Stimulated activated CD4-positive, alpha-beta T cell treated with anti-CD3 and anti-CD28 coated beads, Interleukin-15, amount 100 ng/mL, for 1 hour (primary cell): ENCODE measurements at places on chromosomes 16 and 17.

GRCh38 chr16:10321407-10322387 is 64.2 kb upstream of the ATF7IP2 start:
- DNase-seq: no peak

DNA sequence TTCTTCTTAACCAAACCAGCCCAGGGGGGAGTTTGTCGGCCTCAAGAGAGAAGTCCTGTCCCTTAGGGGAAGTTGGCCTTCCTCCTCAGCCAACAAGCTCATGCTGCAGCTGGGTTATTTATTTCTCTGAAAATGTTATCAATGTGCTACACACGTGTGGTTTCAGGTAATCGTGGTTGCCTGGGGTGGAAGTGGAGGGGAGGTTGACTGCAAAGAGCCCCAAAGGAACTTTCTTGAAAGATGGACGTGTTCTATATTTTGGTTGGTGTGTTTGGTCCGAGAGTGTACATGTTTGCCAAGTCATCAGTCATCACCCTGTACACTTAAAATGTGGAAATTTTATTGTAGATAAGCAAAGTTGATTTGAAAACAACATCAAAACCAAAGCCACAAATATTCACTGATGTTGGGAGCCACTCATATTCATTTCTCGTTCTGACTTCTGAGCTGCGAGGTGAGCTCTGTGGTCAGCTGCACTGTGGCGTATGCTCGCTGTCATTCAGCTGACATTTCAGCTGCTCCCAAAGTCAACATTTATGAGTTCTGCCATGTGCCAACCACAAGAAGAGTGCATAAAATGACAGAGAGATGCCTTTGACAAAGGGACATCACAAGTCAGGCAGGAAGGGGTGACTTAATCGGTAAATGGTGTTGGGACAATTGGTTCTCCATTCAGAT is 26.5 kb upstream of the ADGRG1 start:
- DNase-seq: no peak

DNA sequence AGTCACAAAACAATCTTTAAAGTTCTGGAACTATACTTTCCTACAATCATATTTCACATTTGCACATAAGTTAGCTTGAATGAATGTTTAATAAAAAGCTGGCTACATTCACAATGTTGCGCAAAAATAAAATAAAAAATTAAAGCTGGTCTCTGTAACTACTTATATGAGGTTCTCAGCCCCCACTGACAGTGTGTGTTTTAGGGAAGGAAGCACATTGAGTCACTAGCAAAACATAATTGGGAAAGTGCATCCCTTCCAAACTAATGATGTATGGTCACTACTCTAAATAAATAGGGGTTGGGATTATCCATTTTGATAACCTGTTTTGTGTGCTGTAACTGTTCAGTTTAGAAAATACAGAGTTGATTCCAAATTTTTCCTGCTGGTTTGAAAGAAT is 251.9 kb downstream of the IRX3 start:
- no peak for DNase-seq

GRCh38 chr16:49747654-49748053 is 108.3 kb downstream of the ZNF423 start:
- DNase-seq: no peak

GRCh38 chr17:16304830-16305229 is 48.4 kb downstream of the CENPV start:
- no peak for DNase-seq

GRCh38 chr16:49597796-49598195 is 224.2 kb downstream of the C16orf78 start:
- DNase-seq: no peak

GRCh38 chr17:75289832-75290337 is 652 bp upstream of the SLC25A19 start:
- peak; percentile 23 for DNase-seq

DNA sequence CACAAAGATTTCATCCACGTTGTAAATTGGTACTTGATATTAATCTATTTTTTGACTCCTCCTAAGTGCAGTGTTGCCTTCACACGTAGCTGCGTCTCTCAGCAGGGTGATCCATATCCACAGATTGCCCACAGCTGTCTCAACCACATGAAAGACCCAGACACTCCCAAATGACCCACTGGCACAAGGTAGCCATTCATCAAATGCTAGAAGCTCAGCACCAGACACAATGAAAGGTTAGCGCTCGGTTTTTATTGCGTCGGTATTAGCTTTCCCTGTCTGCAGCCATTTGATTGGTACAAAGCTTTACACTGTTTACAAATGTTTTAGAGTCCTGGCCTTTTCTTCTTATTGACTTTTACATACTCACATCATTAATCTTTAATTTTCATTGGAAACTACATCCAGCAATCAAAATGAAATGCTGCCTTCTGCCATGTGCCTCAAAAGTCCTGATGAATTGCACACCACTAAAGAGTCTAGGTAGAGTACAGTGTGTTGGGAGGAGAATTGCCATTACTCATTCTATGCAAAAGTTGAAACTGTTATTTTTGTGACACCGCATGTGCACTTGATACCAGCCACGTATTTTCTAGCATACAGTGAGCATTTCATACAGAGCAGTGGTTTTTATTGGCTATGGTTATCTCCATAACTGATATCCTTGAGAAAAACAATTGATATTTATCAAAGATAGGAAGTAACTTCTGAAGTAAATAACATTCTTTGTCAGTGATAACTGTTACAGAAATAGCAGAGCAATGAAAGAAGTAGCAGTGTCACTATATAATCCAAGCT is 127.3 kb upstream of the NUDT7 start:
- DNase-seq: no peak

- DNase-seq: no peak
Observed at GRCh38 chr17:76530095-76530723, 7.3 kb downstream of the CYGB start.

DNA sequence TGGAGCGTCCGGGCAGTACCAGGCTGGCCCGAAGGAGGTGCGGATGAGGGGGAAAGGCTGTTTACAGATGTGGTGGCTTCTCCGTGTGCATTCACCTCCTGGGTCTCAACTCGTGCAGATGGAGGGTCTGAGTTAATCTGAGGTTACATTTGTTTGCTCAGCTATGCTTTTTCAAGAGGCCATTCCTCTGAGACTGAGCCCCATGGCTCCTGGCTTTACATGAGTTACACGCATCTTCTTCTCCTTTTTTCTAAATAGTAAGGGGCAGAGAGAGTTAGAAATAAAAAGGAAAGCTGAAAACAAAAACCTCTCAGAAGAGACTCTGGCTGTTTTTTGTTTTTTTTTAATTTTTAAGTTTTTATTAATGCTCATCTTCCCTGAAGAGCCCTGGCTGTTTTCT is 29.0 kb downstream of the IRF8 start:
- no peak for DNase-seq

DNA sequence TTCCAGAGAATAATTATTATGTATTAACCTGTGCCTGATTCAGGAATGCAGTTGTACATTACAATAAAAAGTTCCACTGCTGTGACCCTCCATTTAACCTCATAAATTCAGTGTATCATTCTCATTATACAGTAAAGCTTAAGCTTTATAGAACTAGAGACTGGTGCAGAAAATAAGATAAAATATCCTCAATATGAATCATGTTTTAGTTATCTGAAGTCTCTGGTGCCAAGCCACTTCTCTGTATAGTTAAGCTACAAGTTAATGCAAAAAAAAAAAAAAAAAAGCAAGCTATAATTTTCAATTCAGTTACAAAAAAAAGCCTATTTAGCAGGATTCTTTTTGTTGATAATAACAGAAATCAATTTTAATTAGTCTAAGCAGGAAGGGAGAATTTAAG is 22.4 kb upstream of the SMIM36 start:
- no peak for DNase-seq

DNA sequence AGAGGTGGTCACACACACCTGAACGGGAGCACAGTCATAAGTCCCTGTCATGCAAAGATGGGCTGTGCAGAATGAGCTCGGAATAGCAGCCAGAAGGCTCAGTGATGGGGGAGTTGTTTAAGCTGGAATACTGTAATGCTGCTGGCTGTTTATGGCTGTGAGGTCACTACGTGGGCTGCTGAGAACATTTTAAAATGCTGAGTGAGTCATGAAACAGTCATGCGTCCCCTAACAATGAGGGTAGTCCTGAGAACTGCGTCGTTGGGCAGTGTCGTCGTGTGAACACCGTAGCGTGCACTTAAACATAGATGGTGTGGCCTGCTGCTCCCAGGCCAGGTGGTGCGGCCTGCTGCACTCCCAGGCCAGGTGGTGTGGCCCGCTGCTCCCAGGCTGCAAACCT is 39.7 kb downstream of the TBCD start:
- DNase-seq: no peak

DNA sequence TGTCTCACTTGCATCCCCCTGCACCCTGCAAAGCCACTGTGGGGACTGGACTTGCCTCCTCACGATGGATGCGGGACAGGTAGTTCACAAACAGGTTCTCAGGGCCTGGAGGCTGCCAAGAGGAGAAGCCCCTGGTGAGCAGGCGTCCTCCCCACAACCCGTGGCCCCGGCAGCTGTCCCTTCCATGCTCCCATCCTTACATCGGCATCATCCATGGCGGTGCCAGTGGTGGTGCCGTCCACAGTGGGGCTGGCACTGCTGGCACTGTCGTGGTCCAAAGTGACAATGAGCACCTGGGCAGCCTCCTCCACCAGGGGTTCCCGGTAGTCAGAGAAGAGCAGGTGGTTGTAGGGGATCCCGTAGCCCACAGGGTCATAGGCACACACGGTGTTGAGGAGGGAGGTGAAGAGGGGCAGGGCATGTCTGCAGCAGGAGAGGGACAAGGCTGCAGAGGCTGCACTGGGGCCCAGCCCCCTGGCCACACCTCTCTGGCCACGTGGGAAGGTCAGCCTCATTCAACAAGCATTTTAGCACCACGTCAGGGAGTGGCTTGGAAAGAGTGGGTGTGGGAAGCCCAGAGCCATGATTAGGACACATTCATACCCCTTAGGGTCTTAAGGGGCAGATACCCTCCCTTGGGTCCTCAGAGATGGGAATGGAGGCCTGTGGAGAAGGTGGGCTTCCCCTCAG is 12.6 kb downstream of the HID1 start:
- DNase-seq: no peak

DNA sequence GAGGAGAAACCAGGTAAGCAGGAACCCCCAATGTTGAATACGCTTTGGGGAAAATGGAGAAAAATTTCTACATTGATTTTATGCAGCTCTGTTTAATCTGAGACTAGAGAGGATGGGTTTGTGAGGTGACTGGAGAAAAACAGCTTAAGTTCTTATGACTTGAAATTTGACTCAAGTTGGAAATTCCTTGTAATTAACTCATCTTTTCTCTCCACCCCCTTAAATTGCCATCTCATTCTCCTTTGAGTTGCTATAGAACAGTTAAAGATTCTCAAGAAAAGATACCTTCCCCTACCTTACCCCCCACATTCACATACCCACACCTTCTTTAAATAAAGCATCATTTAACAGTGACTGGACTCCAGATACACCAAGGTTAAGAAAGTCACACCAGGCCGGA is 24.2 kb downstream of the ZNRF1 start:
- DNase-seq: no peak

GRCh38 chr17:80220736-80221215 is 549 bp downstream of the SLC26A11 start:
- DNase-seq: no peak

DNA sequence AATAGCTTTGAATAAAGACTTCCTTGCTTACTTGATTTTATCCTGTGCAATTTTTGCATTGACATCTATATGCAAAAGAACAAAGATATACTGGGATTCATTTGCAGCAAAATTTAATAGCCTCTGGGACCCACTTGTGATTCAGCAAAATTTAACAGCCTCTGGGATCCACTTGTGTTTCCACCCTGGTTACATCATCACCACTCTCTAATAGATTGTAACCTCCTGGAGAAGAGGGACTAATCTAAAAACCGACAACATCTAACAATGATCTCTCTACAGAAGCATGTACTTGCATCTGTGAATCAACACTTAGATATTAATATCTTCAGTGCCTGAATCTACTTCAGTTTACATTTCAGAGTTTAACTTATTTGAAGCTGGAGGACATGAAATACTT is 202.0 kb upstream of the CPHXL start:
- no peak for DNase-seq

DNA sequence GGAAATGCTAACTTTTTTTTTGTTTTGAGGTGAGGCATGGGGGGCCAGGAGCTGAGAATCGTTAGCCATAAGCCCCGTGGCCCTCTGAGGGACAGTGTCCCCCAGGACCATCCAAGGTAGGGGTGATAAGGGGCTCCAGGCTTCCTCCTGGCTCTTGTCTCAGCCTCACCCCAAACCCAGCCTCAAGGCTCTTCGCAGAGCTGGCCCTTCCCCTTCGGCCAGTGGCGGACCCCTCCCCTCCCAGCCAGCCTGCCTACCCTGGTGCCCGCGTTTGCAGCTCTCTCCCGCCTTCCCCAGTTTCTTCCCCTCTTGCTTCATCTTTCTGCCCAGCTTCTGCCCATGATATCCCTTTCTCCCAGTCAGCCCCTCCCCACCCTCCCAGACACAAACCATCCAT is 22.7 kb upstream of the ATP2A3 start:
- no peak for DNase-seq

- DNase-seq: no peak
Observed at GRCh38 chr17:64107500-64108236, 22.3 kb downstream of the ERN1 start.

- no peak for DNase-seq
Observed at GRCh38 chr16:82157534-82157812, 12.6 kb downstream of the MPHOSPH6 start.

GRCh38 chr17:57945996-57946797 is 9.0 kb downstream of the CUEDC1 start:
- DNase-seq: no peak

GRCh38 chr16:88827727-88828126 is 16.0 kb upstream of the APRT start:
- no peak for DNase-seq

DNA sequence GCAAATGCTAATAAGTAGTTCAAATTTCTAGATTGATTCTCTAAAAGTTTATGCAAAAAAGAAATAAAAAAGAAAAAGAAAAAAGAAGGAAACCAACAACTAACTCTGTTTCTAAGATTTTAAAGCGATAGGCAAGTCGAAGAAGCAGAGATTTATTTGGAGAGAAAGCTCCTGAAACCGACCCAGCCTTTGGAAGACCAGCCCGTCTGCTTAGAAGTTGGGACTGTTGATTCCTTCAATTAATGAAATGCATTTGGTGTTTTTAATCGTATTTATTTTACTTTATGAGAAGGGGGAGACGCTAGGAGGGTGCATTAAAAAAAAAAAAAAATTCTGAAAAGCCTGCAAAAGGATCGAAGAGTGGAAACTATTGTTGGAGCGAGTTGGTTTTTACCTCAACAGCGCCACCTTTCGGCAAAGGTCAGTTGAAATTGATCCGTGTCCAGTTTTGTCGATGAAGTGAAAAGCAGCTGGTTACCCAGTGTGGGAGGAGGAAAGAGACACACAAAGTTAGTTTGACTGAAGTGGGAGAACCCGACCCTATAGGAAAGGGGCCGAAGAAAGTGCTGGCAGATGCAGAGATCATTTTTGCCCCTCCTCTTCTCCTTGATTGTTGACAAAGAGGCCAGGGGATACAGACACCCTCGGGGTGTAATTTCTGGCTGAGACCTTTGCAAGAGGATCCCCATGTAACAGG is 1.5 kb upstream of the MAF start:
- DNase-seq: peak; percentile 67

DNA sequence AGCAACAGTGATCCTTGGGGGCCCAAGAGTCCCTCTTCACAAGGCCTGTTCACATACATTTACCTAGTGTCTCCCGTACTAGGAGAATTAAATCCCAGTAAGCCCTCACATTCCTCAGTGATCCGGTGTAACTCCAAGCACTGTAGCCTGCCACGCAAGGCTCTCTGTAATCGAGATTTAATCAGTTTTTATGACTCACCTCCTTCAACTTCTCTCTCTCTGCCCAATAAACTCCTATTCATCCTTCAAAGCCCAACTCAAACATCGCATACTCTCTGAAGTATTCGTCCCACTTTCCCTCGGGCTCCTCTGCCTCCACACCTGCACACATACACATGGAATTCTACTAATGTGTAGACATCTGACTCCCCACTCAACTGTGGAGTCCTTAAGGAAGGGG is 141.8 kb downstream of the CMIP start:
- DNase-seq: no peak
